ENCODE measurements at places on chromosomes 16 and 17. TPM values are rescaled to one million over a fixed set of nuclear protein-coding genes. Genes with fewer than 3 reads are reported as not detected.
A peak's percentile ranks its signal among the peaks of the same experiment; 100 is the strongest.

CD300LG gene
- not detected for total RNA-seq

DNA sequence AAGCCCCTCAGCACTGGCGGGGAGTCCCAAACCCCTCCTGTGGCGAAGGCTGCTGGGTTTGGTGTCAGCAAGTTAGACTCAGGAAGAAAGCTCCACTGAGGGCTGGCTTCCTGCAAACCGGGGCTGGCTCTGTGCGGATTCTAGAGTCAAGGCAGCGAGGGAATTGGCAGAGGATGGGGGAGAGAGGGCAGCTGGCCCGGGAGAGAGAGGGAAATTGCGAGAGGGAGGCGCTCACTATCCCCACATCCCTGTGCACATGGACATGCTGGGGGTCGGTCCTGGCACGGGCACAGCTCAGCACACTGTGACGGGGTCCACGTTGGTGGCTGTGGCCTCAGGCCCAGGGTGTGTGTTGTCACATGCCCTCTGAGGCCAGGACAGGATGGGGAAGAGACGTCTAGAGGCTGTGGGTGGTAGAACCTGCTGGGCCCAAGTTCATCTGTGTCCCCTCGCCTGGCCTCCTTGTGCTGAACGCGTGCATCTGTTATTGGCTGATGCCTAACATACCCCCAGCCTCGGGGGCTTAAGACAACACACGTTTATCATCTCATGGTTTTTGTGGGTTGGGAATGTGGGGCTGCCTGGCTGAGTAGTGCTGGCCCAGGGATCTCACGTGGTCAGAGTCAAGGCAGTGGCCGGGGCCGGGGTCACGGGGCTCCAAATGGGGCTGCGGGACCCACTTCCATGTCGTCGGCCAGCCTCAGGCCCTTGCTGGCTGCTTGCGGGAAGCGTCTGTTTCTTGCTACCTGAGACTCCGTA lies 16.7 kb upstream of the JPH3 start:
- H3K4me3 ChIP-seq: no peak overlapping the region
- H3K36me3 ChIP-seq: no peaks in the 10 kb centered on the region
- DNase-seq: no peak
- no peaks in the 10 kb centered on the region for H3K4me1 ChIP-seq
- peaks cover 2% of the 10 kb centered on the region for H3K27me3 ChIP-seq

GALNS gene
- 19.2 TPM for total RNA-seq

DNA sequence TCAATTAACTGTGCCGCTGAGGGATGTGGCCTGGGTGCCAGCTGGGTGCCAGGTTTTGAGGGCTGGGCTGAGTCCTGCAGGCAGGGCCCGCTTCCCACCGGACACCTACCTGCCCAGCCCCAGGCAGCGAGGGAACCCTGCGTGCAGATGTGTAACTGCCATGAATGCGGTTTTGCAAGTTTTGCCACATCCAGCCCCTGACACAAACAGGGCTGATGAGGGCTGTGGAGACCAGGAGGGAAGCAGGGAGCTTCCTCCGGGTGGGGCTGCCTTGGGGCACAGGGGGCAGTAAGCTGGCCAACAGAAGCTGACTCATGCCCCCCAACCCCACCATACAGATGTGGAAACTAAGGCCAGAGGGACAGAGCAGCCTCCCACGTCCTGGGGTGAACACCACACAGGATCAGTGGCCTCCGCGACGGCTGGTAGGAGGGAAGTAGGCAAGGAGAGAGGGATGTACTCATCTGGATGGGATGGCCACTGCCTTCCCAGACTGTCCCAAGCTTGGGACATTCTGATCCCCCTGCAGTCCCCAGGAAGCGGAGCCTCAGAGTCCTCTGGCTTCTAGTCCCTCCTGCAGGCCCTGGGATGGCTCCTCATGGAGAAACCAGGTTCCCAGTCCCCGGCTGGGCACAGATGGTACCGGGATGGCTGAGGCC lies 1.6 kb downstream of the UBALD1 start:
- no peak for DNase-seq
- H3K27ac ChIP-seq: peak overlapping the region; percentile 78
- no peaks in the 10 kb centered on the region for H3K36me3 ChIP-seq
- no peaks in the 10 kb centered on the region for H3K27me3 ChIP-seq
- H3K4me3 ChIP-seq: peak overlapping the region; percentile 64

GRCh38 chr16:16032271-16032979 lies 83.0 kb downstream of the ABCC1 start:
- H3K27me3 ChIP-seq: no peaks in the 10 kb centered on the region
- H3K4me3 ChIP-seq: no peak overlapping the region
- peaks cover 16% of the 10 kb centered on the region for H3K36me3 ChIP-seq
- H3K4me1 ChIP-seq: peaks cover 16% of the 10 kb centered on the region
- no peak for DNase-seq
- no peak overlapping the region for H3K27ac ChIP-seq

DNA sequence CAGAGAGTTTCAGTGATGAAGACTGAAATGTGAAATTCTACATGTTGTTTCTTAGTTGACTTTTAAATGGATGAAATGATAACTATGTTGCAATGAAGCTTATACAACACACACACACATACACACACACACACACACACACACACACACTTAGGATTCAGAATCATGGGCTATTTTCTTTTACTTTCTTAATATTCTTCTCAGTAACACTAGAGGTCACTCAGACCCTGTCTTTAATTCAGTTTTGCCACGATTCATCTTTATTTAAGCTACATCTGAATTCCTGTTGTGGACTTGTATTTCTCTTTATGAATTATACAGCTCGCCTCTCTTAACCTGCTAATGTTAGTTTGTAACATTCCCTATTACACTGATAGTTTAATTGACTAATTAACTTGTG lies 109.6 kb upstream of the GOT2 start:
- no peak for DNase-seq
- no peaks in the 10 kb centered on the region for H3K36me3 ChIP-seq

STAT5A gene
- total RNA-seq: 259 TPM

- no peaks in the 10 kb centered on the region for H3K36me3 ChIP-seq
- H3K4me1 ChIP-seq: peaks cover 9% of the 10 kb centered on the region
- H3K4me3 ChIP-seq: no peak overlapping the region
- no peaks in the 10 kb centered on the region for H3K27me3 ChIP-seq
Measured at GRCh38 chr17:77615703-77616253, 342.7 kb upstream of the TNRC6C start.

GRCh38 chr16:86751076-86752030 lies 173.0 kb downstream of the FOXL1 start:
- H3K27ac ChIP-seq: no peak overlapping the region
- no peak for DNase-seq
- no peaks in the 10 kb centered on the region for H3K27me3 ChIP-seq
- H3K4me1 ChIP-seq: no peaks in the 10 kb centered on the region
- H3K4me3 ChIP-seq: no peak overlapping the region

GRCh38 chr17:50173335-50173941 lies 7.6 kb downstream of the SGCA start:
- peaks cover 12% of the 10 kb centered on the region for H3K4me1 ChIP-seq
- no peak overlapping the region for H3K4me3 ChIP-seq
- no peak for DNase-seq

- H3K4me3 ChIP-seq: peak overlapping the region; percentile 67
- peak overlapping the region; percentile 34 for H3K27ac ChIP-seq
- H3K36me3 ChIP-seq: peaks cover 28% of the 10 kb centered on the region
- no peak for DNase-seq
- H3K27me3 ChIP-seq: no peaks in the 10 kb centered on the region
Measured at GRCh38 chr17:38705523-38705802, 390 bp downstream of the MLLT6 start.

BTBD17 gene
- total RNA-seq: not detected

KATNIP gene
- total RNA-seq: 17.5 TPM

NPIPB9 gene
- total RNA-seq: 1.2 TPM

GRCh38 chr16:48101069-48101674 lies 54.6 kb downstream of the ABCC12 start:
- no peaks in the 10 kb centered on the region for H3K4me1 ChIP-seq
- no peaks in the 10 kb centered on the region for H3K36me3 ChIP-seq
- H3K27ac ChIP-seq: no peak overlapping the region
- H3K27me3 ChIP-seq: no peaks in the 10 kb centered on the region

- H3K27ac ChIP-seq: peak overlapping the region; percentile 16
- no peaks in the 10 kb centered on the region for H3K27me3 ChIP-seq
- H3K36me3 ChIP-seq: peaks cover 20% of the 10 kb centered on the region
- DNase-seq: no peak
Measured at GRCh38 chr16:16073891-16074881, 124.8 kb downstream of the ABCC1 start.

DNA sequence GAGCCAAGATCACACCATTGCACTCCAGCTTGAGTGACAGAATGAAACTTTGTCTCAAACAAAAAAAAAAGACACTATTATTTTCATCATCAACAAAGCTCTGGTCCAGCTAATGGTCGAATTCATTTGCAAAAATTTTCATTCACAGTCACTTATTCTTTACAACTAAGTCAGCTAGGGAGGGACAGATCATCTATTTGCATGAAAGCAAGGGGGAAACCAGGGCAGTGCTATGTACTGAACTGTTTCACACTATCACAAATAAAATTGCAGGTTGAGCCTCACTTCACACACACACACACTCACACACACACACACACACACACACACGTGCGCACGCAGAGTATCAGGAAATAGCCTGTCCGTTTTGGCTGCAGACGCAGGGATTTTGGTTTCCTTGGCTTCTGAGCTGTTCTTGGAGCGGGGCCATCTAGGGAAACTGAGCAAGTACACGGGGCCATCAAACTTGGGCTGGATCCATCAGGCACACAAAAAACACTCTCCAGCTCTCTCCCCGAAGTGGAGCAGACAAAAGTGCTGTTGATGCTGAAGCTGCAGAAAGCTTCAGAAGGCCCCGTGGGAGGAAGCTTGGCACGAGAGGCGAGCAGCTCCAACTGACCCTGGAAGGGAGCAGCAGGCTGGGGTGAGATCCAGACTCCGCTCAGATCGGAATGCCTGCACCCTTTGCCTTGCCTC lies 44.3 kb upstream of the HELZ start:
- H3K4me3 ChIP-seq: no peak overlapping the region
- H3K27ac ChIP-seq: no peak overlapping the region
- no peak for DNase-seq

DNA sequence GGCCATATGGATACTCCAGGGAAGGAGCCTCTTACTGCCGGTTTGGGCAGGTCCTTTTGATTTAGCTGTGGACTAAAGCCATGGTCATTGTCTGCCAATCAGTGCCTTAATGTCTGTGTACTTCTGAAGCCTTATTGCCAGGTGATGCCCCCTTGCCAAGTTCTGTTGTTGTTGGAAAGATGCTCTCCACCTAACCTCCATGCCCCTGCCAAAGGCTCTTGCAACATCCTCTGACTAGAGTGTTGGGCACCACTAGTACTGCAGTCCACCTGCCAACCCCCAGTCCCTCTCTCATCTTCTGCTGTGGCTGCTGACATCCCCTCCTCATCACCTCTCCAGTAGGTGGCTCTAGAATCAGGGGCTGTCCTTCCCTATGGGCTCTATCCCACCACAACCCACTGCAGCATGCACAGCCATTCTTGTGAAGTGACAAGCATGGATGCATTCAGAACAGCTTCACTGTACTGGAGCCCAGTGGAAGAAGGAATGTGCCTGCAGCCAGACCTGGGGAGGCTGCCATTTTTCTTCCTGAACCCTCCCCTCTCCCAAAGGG lies 375.3 kb upstream of the CDH5 start:
- no peak for DNase-seq
- H3K4me3 ChIP-seq: no peak overlapping the region
- no peaks in the 10 kb centered on the region for H3K27me3 ChIP-seq
- no peaks in the 10 kb centered on the region for H3K36me3 ChIP-seq

DNA sequence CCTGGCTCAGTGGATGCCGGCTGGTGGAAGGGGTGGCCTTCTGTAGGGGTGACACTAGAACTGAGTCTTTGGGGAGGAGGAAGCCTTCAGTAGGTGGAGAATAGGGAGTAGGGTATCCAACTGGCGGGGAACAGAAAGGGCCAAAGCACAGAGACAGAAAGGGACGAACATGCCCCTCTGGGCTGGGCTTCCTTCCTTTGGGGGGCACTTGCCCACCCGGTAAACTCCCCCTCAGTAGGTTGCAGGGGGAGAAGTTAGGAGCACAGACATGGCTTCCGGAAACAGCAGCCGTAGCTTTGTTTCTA lies 774 bp downstream of the ENGASE start:
- peak overlapping the region; percentile 72 for H3K4me3 ChIP-seq
- no peak for DNase-seq
- H3K36me3 ChIP-seq: peaks cover 7% of the 10 kb centered on the region
- H3K27me3 ChIP-seq: no peaks in the 10 kb centered on the region
- H3K4me1 ChIP-seq: peaks cover 19% of the 10 kb centered on the region

KRTAP4-9 gene
- total RNA-seq: not detected

DNA sequence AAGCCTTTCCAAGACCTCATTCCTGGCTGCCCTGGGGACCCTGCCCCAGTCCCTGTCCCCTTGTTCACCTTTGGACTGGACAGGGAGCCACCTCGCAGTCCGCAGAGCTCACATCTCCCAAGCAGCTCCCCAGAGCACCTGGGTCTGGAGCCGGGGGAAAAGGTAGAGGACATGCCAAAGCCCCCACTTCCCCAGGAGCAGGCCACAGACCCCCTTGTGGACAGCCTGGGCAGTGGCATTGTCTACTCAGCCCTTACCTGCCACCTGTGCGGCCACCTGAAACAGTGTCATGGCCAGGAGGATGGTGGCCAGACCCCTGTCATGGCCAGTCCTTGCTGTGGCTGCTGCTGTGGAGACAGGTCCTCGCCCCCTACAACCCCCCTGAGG lies 38.7 kb upstream of the IL21R start:
- peaks cover 38% of the 10 kb centered on the region for H3K36me3 ChIP-seq
- no peak for DNase-seq
- no peak overlapping the region for H3K4me3 ChIP-seq
- no peaks in the 10 kb centered on the region for H3K27me3 ChIP-seq
- H3K4me1 ChIP-seq: peaks cover 36% of the 10 kb centered on the region

- DNase-seq: no peak
- H3K4me1 ChIP-seq: peaks cover 50% of the 10 kb centered on the region
- H3K27me3 ChIP-seq: no peaks in the 10 kb centered on the region
- no peak overlapping the region for H3K27ac ChIP-seq
Measured at GRCh38 chr17:58382872-58383242, 30.9 kb upstream of the SUPT4H1 start.

DNA sequence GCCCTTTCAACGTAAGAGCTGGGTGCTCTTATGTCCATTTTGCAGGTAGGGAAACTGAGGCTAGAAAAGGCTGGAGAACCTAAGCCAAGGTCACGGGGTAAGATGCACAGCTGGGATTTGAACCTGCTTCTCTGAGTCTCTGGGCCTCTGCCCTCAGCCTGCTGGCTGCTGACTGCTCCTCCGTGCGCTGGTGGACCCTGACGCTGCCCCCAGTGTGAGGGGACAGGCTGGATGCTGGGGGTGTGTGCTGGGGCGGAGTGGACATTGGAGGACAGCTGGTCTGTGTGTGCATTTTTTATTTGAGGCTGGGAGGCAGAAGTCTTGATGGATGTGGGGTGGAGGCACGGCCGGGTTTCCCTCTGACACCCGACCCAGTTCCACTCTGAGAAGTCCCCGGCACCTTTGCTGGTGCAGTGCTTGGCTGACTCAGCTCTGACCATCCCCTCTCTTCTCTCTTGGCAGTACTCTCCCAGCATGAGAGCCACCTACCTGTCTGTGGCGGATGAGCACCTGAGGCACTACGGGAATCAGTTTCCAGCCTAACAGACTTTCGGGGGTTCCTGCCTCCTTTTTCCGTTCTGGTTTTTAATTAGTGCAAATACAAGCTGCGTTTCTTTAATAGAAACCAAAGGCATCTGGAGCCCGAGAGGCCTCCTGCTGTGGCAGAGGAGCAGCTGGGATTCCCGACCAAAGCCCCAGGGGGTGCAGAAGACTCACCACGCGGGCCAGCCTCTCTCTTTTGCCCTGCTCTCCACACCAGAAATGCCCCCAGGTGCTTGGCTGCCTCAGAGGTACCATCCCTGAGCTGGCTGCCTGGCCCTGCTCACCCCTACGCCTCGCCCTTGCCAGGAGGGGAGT lies 14.1 kb upstream of the DNAI2 start:
- no peak overlapping the region for H3K4me3 ChIP-seq
- no peaks in the 10 kb centered on the region for H3K27me3 ChIP-seq
- DNase-seq: no peak
